Psoas muscle (tissue), 8 donors: ENCODE measurements at places on chromosomes 7 and 10. TPM values are rescaled to one million over a fixed set of nuclear protein-coding genes. Genes with fewer than 3 reads are reported as not detected.

The FAM241B gene
- 1.6 TPM for total RNA-seq

The AMPH gene
- 2.1 TPM for total RNA-seq

- H3K4me1 ChIP-seq: peaks cover 17% of the 10 kb centered on the region
- no peak for DNase-seq
- no peaks in the 10 kb centered on the region for H3K36me3 ChIP-seq
- no peaks in the 10 kb centered on the region for H3K27me3 ChIP-seq
- no peak overlapping the region for H3K4me3 ChIP-seq
Measured at GRCh38 chr7:151790095-151790829, 86.7 kb downstream of the PRKAG2 start.

DNA sequence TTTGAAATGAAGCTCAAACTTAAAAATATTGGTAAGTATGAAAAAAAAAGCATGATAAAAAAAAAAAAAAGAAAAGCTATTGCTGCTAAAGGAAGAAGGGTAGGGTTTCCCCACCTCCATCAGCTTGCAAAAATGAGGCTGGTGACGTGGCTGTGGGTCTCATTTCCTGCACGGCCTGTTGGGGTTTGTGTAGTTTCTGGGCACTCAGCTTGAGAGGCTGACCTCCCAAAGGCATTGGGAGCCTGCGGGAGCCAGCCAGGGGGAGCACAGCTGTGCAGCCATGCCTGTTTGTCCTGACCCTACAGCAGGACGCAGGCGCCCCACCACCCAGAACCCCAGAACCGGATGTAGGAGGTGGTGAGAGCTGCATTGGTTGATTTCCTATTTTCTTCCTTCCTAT lies 48.8 kb upstream of the CARD11 start:
- H3K4me1 ChIP-seq: no peaks in the 10 kb centered on the region
- DNase-seq: peak; percentile 59
- no peak overlapping the region for H3K4me3 ChIP-seq
- no peaks in the 10 kb centered on the region for H3K36me3 ChIP-seq
